ENCODE measurements at places on chromosomes 4 and X.

DNA sequence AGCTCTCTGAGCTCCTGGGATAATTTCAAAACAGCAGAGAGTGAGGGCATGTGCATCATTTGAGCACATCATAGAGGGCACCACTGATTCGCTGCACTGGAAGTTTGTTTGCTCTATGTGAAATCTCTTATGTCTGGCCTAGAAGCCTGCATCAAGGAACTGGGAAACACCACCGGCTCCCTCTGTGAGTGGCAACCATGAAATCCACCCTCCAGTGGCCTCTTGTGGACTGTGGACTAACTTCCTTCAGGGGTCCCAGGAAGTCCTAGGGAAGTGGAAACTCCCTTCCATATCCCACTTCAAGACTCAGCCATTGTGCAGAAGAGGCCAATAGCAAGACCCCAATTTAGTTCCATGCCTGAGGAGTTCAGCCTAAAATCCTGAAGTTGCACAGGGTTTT lies 48.0 kb upstream of the IGFBP7 start:
- DNase-seq: no peak

DNA sequence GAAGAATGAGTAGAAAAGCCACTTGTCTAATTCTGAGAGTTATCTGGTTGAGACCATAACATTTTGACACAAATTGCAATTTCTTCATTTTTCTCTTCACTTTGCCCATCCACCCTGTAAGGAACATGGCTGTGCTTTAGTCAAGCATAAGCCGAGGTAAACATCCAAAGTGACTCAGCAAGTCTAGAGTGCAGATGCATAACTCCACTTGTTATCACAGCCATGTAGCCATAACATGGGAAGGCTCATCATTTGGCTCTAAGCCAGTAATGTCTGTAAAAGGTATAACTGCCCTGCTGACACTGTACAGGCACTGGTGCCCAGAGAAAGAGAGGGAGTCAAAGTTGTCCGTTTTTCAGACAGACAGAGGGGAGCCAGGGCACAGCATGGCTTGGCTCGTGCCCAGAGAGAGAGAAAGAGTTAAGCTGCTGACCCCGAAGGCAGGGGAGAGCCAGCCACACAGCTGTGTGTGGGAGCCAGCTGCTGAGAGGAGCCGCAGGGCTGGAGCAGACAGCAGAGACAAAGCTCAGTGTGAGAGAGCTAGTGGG lies 76.9 kb upstream of the EXOC1L start:
- DNase-seq: no peak

DNA sequence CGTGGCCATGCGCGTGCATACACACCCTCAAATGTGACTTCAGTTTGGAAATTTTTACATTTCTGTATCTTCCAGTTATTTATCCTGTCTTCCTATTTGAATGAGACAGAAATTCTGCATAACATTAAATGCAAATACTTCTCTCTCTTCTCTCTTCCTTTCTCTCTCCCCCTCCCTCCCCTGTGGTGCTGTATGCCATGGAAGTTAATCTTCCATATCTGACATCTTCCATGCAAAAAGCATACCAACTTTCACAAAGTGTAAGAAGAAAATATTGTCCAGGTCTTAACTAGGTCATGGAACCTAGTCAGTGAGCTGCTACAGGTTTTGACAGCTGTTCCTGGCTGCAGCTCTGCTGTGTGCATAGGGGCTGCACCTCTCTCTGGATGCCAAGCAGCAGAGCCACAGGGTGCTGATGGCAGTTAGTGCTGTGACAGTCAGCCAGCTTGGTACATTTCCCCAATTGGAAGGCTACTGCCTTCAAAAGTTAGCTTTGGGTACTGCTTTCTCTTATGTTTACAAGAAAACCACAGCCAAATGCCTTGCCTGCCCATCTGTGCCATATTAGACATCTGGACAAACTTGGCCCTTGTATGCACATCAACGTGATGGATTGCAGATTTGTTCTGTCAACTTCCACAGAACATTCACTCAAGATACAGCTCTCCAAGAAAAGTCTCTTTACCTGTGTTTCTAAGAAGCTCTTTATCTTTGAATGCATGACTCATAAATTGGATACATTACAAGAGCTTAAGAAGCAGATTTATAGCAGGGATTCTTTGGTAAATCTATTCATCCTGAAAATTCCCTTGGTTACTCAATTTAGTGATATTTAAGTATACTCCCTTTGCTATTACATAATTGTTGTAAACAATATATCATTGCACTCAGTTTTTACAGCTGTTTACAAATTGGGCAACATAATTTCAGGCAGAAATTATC lies 623.8 kb downstream of the EPHA5 start:
- DNase-seq: no peak

DNA sequence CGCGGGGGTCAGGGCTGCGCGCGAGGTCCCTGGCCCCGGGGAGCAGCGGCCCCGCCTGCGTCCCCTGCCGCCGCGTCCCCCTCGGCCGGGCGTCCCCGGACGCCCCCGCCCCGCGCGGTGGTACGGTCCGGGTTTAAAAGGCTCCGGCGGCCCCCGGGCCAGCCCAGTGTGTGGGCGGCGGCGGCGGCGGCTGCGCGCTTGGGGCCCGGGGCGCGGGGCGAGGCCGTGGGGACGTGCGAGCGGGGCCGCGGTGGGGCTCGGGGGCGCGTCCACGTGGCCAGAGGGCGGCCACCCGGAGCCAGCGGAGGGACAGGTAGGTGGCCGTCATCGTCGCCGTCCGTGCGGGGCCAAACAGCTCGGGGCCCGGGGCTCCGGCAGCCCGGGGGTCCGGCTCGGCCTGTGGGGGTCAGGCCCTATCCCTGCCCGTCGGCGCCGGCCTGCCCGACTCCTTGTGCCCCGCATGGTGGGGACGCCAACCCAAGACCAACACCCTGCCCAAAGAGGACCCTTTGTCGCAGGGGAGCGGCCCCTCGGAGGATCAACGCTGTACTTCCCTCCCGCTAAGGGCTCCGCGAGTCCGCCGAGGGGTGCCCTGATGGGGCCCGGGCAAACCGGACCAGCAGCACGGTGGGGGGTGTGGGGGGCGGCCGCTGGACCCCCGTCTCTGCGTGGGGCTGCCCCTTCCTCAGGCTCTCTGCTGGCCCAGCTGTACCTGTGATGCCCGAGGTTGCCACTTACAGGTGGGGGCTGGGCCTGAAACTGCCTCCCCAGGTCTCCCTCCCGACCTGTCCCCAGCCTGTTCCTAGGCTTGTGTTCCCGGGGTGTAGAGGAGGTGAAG lies at the start of gene PLXNA3:
TSS of gene PLXNA3 (plus strand) at position 166 of the 838 bp plus-strand sequence. CDS start 1,903 bp downstream, outside the sequence.
- peak; percentile 49 for DNase-seq

DNA sequence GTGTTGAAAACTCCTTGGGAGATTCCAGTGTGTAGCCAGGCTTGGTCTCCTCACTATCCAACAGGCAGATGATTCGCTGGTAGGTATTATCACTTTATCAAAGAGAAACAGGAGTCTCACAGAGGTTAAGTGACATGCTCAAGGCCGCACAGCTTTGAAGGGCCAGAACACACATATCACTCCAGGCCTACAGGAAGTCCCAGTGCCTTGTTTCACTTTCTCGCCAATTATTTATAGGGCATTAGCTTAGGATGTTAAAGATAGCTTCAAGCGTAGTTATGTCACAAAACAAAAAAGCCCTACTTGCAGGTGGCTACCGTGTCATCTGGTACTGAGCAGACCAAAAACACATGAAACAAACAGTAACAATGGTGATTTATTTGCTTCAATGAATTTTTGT lies 13.2 kb downstream of the ATP8A1 start:
- DNase-seq: no peak

DNA sequence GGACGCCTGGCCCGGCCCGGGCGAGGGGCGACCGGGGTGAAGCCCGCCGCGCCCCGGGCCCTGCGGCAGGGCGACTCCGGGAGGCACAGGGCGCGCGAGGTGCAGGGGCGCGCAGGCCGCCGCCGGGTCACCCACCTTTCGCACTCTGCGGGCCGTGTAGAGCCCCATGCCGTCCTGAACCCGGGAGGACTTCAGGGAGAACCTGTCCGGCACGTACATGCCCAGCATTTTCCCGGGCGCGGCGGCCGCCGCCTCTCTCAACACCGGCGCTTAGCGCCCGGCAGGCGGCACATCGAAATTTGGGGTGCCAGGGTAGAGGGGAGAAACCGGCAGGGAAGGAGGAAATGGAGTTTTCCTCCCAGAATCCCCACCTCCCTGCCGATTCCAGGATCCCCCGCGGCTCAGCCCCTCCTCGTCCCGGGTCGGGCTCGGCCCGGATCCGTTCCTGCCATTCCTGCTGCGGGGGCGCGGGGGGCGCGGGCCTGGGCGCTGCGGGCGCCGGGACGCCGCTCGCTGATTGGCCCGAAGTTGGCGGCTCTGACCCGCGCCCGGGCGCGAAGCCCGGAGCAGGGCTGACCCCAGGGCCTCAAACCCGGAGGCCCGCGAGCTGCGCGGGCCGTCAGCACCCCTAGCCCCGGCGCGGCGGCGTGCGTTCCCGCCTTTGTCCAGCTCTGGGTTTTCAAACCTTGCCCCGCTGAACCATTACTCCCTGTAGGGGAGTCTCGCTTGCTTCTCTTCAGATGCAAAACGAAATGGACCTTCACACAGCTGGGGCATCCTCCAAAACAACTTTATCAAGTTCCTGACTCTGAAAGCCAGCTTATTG lies at the start of gene PRDM5:
TSS of gene PRDM5 (minus strand) at position 346 of the 826 bp plus-strand sequence. CDS start at position 228, 118 bp downstream.
- no peak for DNase-seq

DNA sequence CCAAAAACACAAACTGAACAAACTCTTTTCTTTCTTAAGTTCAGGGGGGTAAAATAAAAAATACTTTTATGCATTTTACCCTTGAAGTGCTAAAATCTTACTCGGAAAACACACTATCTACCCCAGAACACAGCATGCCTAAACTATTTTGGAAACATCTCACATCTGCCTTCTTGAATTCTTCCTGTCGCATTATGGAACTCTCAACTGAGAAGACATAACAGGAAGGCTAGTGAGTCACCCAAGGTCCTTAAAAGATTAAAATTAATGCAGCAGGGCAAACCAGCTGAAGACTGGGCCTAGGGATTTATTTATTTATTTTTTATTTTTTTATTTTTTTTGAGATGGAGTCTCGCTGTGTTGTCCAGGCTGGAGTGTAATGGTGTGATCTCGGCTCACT lies 208.2 kb downstream of the APBB2 start:
- DNase-seq: no peak

GRCh38 chr4:71382900-71383560 lies 44.2 kb downstream of the SLC4A4 start:
- no peak for DNase-seq

- no peak for DNase-seq
Measured at GRCh38 chr4:19425146-19425545, 826.6 kb upstream of the SLIT2 start.

GRCh38 chr4:3463556-3464348 lies 646 bp downstream of the DOK7 start:
- no peak for DNase-seq

DNA sequence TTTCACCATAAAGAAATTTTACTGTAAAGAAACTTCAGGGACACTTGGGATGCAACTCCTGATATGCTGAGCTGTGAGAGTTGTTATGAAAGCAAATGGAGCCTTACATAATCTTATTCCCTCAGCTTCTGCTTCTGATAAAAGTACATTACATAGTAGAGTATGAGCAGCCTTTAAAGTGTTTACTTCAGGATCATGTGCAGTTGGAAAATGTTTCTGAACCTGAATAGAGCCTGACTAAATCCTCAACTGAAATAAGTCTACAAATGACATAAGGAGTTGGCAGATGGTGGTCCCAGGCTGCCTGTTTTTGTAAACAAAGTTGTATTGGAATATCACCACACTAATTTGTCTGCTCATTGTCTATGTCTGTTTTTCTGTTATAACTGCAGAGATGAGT lies 19.3 kb downstream of the RASSF6 start:
- DNase-seq: no peak

GRCh38 chrX:136203438-136203837 lies 47.8 kb downstream of the MAP7D3 start:
- DNase-seq: no peak

DNA sequence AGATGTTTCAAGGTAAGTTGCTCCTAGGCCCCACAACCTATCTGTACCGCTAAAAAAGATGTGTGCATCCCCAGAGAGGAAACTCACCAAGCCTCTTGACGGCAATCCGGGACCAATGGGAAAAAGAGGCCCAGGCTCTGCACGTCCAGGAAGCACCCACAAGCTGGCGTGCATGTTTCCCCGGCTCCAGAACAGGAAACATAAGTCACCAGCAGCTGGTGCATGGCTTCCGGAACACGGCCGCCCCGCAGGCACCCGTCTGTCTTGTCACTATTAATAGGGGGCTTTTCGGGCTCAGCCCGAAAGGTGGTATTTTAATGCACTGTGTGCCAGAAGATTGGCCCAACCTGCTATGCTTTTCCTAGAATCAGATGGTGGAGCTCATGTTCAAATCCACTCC lies 22.2 kb downstream of the CRMP1 start:
- DNase-seq: no peak

DNA sequence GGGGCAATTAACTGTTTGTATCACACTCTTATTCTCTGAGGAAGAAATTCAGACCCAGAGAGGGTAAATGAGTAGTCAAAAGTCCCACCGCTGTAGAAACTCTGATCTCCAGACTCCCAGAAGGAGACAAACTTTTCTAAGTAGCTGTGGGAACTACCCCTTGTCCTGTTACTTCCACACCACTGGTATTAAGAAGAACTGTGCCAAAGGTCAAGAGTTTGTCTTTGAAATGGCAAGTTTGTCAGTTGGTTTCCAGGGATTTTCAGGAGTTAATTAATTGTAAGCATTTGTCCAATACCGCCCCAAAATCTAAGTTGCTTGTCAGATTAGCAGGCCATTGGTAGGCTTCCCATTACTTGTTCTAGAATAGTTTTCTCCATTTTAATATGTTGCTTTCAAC lies 85.7 kb downstream of the GC start:
- DNase-seq: no peak

GRCh38 chrX:21800344-21800770 lies 39.1 kb upstream of the MBTPS2 start:
- DNase-seq: no peak

DNA sequence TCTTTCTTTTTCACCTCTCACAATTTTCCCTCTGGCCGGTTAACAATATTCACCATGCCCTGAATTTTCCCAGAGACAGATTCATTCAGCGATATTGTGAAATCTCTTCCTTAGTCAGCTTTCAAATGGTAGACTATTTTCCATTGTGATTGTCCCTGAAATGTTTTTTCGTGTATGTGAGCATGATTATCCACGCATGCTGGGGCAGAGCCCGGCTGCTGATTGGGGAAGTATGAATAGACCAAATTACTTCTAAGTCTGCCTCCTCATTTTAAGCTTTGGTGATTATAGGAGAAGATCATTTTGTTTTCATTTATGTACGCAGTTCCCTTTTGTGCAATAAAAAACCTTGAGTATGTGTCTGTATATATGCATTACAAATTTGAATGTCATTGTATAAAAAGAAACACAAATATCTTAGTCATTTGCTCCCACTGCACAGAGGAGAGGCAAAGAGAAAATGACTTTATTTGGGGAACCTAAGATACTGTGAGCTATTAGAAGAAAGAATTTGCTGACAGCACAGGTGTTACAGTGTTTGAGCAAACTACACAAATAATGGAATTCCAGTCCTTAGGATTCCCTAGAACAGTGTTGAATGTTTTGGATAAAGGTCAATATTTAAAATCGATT lies 11.3 kb downstream of the DTHD1 start:
- no peak for DNase-seq

DNA sequence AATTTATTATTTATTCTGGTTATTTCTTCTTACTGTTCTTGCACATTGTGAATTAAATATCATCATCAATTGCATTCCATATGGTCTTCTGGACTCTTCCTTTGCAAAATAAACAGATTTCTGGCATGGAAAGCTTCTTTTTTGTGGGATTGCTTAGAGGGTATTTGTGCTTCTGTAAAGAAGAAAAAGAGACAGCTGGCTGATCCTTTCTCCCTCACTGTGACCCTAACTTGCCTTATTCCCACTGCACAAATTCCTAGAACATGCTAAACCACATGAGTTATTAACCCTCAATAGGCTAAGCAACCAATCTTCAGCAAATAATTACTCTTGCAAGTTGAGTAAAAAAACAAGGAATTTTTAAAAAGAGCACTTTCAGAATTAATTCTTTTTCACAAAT lies 23.8 kb upstream of the LRCH2 start:
- no peak for DNase-seq

Data from stimulated activated CD8-positive, alpha-beta memory T cell treated with anti-CD3 and anti-CD28 coated beads, Interleukin-4, amount 100 ng/mL, for 1 hour (primary cell).